Brain (organoid and tissue), 16 donors: ENCODE measurements at places on chromosomes 7 and 10.
A peak's percentile ranks its signal among the peaks of the same experiment; 100 is the strongest.

DNA sequence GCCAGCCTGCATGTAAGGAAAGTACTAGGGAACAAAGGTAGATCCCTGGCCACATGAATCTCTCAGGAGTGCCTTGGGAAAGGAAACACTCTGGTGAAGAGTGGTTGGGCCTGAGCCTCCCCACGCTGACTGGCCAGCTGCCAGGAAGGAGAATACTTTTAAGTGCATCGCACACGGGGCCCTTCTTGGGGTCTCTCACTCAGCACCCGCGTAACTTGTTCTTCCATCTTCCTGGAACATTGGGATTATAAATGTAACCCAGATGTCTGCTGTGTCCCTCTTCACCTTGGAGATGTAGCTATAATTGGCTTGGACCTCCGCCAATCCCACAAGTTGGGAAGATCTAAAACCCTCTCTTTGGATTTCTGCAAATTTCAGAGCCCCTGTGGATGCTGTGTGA, 4.4 kb upstream of the GLI3 start:
- no peak for DNase-seq

GRCh38 chr7:131016230-131016629, 282.2 kb upstream of the KLF14 start:
- DNase-seq: no peak

GRCh38 chr10:7310076-7310475, 100.8 kb downstream of the SFMBT2 start:
- no peak for DNase-seq

GRCh38 chr10:53223851-53224250, 451.3 kb upstream of the MBL2 start:
- DNase-seq: peak; percentile 70

DNA sequence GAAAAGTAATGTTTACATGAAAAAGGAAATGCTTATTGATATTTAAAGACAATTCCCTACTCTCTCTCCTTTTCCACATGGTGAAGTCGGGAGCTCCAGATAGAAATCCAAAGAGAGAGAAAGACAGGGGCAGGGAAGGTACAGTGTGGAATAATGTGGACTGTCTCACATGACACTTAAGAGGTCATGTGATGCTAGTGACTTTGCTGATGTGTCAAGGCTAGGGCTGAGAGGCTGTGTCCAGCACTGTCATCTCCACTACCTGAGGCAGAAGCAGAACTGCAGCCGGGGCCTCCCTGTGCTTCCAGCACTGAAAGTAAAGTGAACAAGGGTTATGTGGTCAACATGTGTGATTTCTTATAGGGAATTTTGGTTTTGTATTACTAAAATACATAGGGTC, 26.0 kb downstream of the NRG3 start:
- no peak for DNase-seq

GRCh38 chr7:37411444-37412034, 37.1 kb downstream of the ELMO1 start:
- no peak for DNase-seq

DNA sequence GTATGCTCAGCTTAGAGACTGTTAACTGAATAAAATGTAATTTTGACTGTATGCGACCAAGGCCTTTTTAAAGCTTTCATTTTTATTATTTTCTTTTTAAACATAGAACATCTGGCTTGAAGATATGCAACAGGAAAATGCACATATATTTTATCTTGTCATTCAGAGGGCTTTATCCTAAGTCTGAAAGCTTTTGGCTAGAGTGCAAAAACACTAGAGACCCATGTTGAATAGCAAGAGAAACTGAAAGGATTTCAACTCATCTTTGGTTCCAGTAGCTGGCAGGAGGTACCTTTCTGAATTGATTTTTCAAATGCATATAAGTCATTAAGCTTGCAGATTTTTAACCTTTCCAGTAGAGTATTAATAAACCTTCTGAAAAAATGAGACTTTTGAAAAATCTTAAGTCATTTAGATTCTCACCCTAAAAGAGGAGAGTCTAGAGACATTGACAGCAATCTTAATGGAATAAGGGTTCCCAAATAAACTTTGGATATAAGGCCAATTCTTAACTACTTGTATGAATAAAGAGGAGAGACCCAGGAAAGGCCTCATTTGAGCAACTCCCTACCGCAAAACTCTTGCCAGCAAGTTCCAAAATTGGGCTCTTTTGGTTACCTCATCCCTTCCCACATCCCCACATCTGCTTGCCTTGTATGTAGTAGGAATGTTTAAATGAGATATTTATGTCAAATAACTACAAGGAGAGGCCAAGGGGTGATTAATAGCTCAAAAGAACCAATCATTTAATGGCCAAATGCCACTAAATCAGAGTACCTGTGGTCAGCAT, 454.4 kb downstream of the HTR7 start:
- DNase-seq: no peak

DNA sequence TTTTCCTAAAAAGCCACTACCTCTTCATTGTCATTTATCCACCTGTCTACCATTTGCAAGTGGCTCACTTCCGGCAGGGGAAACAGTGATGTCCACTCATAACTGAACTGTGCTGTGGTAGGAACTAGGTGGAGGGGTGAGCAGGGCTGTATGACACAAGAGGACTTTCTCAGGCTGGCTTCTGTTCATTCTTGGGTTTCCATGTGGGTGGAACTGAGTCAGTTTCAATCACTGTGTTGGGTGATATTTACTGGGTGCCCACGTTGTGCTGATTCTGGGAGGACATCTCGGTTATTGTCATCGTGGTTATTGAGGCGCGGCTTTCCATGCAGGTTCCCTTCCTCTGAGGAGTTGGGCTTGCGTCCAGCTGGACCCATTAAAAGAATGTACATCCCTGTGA, 38.8 kb downstream of the RAMP3 start:
- DNase-seq: no peak

- DNase-seq: no peak
Measured at GRCh38 chr7:134788191-134788590, 8.8 kb downstream of the CALD1 start.
